Activated naive CD4-positive, alpha-beta T cell treated with anti-CD3 and anti-CD28 coated beads, Interleukin-2, amount 10 ng/mL, durations not matched to agents 5 hours and 36 hours (primary cell): ENCODE measurements at places on chromosomes 6 and 20. TPM values are rescaled to one million over a fixed set of nuclear protein-coding genes. Genes with fewer than 3 reads are reported as not detected.

The RAD21L1 gene
- total RNA-seq, result not detected

The GPR63 gene
- total RNA-seq, result 2.2 TPM

The TBX18 gene
- total RNA-seq, result not detected

The PTK6 gene
- 0.48 TPM for total RNA-seq

The RIOK1 gene
- 27.4 TPM for total RNA-seq
